ENCODE measurements at places on chromosomes 1 and 21.

- no peak for DNase-seq
Measured at GRCh38 chr1:44323947-44324346, 31.1 kb downstream of the ERI3 start.

- no peak for DNase-seq
Measured at GRCh38 chr21:25031750-25032149, 575.5 kb downstream of the MRPL39 start.

GRCh38 chr1:209749205-209749604 lies 6.6 kb upstream of the TRAF3IP3 start:
- no peak for DNase-seq

DNA sequence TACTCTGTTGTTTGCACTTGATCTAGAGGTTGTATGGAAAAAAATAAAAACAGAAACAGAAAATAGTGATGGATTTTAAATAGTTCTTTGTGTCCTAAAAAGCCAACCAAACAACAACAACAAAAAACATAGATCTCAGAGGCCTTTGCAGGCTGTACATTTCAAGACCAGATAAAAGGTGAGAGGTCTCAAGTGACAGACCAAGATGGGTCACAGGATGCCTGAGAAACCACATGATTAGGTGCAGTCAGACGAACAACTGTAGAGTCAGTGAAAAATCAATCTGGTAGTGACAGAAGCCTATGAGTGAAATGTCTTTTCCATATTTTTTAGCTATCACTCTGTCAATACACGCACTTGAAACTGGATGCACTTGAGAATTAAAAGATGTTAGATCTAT lies 193.5 kb upstream of the SAMSN1 start:
- DNase-seq, result no peak

- DNase-seq, result no peak
Measured at GRCh38 chr1:43292216-43292615, 6.8 kb upstream of the C1orf210 start.

DNA sequence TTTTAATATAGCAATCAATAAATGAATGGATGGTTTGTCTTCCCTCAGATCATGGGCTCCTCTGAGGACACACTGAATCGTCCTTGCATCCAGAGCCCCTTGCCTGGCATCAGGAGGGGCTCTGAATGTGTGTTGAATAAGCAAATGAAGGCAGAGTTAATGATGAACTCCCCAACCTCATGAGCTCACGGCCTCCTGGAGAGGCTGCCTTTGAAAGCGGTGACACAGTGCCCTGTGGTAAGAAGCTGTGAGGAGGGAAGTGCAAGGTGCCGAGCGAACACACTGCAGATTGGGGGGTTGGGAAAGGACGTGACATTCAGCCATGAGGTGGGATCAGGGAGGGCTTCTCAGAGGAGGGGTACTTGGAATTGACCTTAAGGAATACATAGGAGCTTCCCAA lies 3.2 kb upstream of the PARS2 start:
- no peak for DNase-seq

DNA sequence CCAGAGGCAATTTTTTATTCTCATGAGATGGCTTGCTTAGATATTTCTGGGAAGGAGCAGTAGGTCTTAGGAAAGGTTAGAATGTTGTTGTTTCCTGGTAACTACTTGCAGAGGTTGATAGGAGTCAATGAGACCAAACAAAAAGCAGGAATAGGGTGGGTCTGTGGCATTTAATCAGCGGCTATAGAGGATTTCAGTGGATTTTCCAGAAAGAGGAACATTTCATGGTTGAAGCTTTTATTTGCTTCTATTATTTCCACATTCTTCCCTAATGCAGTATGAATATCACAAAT lies 111.3 kb upstream of the PALMD start:
- no peak for DNase-seq

DNA sequence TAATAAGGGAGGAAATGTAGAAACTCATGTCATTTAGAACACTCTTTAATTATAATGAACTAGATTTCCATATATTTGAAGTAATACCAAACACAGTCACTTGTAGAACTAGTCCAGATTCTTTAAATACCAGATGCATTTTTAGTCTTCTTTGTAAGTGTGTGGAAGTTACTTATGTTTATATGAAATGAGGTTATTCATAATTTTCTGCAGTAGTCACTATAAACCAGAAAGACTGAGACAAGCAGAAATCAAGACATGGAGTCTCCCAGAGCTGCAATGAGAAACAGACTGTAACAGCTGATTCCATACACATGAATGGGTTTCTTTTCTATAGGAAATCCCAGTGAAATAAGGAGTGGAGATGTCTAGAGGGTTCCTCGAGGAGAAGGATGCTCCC lies 216.6 kb upstream of the ZP4 start:
- DNase-seq, result no peak

GRCh38 chr1:204450461-204451257 lies 39.0 kb upstream of the PPP1R15B start:
- DNase-seq, result no peak

- no peak for DNase-seq
Measured at GRCh38 chr1:31258581-31258980, 18.9 kb upstream of the NKAIN1 start.

- DNase-seq, result no peak
Measured at GRCh38 chr1:18798946-18799345, 60.5 kb downstream of the TAS1R2 start.

DNA sequence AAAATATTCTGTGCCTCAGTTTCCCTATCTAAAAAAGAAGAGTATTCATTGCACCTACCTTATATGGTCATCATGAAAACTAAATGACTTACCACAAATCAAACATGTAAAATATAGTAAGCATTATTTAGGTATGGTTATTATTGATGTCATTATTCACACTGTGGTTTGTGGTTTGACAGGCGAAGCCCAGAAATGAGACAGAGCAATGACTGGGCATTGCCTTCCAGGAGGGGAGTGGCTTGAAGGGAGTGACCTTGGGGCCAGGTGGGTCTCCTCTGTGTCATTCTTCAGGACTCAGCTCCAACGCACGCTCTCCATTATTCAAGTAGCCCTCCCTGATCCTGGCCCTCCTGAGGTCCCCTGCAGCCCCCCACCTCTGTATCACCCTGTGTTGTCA lies 133.7 kb downstream of the DMRTA2 start:
- DNase-seq, result no peak

DNA sequence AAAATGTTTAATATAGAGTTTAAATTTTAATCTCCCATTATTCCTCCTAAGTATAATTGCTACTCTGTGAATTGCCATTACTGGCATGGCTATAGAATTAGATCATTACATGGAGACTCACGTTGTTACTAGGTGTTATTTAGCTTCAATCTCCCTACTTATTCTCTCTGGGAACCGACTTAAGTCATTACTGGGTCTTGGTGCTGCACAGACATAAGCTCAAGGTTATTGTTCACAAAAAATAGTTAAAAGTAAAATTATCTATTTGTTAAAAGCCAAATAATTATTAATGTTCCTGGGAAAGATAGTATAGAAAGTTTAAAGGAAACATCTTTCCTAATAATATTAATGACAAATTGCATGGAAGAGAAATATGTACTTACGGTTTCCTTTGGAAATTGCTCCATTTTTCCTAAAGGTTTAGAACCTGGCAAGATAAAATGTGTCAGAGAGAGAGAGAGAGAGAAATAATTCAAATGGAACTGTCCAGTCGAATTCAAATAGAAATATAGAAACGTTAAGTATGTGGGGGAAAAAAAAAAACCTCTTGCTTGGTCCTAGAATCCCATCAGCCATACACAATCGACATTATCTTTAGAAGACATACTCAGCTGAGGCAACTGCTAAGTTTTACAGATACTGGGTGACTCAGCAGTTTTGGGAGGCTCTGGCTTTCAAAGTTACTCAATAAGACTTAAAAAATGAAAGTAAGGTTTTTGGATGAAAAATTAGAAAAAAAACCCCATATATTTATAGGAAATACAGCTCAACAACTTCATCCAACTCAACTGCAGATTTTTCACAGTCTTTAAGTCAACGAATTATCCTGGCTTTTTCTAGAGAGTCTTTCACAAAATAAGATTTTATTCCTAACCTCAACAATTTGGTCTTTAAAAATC lies at the start of gene SPTA1:
Gene SPTA1, minus strand, starts transcription at position 605 of the 899 bp plus-strand sequence. Its CDS starts 198 bp downstream, at position 407.
- DNase-seq, result no peak

GRCh38 chr21:16309250-16309971 lies 579.6 kb downstream of the USP25 start:
- DNase-seq, result no peak

- no peak for DNase-seq
Measured at GRCh38 chr21:38041493-38041892, 125.2 kb upstream of the KCNJ6 start.

- no peak for DNase-seq
Measured at GRCh38 chr1:94006604-94007003, 97.4 kb upstream of the GCLM start.

DNA sequence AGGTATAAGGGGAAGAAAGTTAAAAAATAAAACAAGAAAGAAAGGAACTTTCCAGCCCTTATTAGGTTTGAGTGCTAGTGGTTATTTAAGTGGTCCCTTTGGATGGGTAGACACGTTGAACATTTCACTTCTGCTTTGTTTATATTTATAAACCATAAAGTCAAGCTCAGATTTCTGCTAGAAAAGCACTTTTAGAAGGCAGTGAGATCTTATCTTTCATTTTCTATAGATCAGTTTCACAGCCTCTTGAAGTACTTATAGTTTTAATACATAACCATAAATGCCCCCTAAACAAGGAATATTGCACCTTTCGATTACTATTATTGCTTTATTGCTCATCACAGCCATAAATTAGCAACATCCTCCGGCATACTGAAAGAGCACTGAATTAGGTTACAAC lies 446.8 kb upstream of the PLXNA2 start:
- DNase-seq, result no peak

DNA sequence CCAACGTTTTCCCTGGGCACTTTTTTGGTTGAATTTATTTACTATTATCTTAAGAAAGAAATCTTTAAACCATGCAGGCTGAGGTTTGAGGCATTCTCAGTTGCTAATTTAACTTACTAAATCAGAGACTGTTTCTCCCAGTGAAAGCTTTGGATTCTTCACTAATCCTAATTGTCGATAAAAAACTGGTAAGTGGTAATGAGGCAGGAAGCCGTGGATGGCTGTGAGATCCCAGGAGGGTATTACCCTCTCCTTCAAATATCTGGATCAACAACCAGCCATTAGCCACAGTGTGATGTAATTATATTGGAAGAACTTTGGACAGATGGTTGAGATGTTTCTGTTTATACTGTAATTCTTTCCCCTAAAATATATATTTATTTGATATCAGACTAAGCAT lies 485.0 kb downstream of the DISC1 start:
- DNase-seq, result no peak

DNA sequence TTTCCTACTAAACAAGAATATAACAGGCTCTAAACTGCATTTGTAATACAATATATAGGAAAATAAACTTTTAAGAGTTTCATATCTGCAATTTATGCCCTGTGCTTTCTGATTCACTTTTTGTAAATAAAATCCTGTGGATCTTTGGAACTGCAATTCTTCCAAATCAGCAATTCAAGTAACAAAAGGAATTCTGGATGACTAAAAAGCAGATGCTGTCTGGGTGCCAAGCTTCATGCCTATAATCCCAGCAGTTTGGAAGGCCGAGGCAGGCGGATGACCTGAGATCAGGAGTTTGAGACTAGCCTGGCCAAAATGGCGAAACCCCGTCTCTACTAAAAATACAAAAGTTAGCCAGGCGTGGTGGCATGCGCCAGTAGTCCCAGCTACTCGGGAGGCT lies 6.3 kb downstream of the NME7 start:
- DNase-seq, result peak; percentile 22

DNA sequence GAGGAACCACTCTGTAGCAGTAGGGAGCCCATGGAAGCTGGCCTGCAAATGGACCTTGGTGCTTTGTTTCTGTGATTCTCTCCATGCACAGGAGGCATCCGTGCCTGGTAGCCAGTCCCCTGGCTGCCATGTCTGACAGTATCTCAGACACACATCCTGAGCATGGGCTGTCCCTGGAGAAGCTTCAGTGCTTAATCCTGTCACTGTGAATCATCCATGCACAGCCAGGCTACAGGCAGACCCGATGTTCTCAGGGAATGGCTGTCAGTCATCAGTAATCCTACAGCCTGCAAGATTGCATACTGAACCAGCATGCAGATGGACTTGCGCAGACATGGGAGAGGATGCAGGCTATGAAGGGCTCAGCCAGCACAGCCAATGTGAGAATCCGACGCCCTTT lies 606.3 kb upstream of the PLXNA2 start:
- no peak for DNase-seq

DNA sequence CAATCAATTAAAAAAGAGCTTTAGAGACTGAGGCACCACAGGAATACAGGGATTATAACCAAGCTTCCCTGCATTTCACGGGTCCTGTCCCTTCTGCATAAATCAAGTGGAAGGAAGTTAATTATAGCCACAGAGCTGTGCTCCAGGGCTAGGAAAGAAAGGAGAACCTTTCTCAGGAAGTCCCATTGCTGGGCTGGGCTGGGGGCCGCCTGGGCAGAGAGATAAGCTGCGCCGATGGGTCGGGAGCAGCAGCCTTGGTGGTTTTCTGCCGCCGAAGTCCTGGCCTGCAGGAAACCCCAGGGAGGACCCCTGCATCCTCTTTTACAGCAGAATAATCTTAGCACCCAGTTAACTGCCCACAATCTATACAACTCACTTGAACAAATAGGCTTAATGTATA lies 12.6 kb upstream of the CD34 start:
- DNase-seq, result no peak

GRCh38 chr1:197510691-197511378 lies 242.8 kb downstream of the CRB1 start:
- DNase-seq, result no peak

DNA sequence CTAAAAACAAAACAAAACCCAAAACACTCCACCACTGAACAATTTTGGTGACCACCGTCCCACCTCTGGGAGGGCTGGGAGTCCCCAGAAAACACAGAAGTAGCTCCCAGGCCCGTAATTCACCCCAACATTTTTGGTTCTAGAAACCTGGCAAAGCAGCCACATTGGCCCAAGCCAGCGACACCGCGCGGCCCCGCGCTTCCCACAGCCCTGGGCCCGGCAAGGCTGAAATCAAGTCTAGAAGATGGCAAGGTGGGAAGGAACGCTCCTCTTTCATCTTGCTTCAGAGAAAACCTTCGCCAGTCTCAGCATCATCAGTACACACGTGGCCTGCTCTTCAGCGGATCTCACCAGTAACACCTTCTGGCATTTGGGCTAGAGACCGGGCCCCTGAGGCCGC lies 35.9 kb upstream of the NID1 start:
- no peak for DNase-seq

DNA sequence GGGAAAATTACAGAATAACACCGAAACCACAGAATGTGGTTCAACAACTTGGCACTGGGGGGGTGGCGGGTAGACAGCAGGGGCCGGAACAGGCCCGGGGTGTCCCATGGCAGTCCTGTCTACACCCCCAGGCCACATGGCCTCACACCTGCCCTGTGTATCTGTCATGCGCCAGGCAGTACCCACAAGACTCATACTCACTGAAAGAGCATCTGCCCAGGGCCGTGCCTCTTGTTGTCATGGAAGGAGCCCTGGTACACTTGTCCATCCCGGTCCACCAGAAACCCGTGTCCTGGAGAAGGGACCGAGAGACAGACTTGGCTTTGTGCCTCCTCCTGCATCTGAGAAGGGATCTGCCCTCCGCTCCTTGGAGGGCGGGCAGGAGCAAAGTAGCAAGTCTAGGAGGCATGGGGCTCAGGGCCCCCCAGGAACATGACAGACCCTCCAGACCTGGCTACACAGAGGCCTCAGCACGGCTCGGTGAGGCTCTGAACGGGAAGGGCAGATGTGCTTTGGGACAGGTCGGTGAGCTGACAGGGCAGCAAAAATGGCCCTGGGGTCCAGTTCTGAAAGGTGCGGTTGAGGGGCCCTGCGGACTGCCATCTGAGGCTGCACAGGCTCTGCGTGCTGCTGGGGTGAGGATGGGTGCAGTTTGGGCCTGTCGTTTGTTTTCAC lies 5.6 kb downstream of the MORN1 start:
- no peak for DNase-seq
